Liver (tissue), 10 donors: ENCODE measurements at places on chromosomes 13 and 19.

GRCh38 chr19:44712864-44713515 lies 14.0 kb downstream of the CEACAM16 start:
- H3K4me1 ChIP-seq: no peaks in the 10 kb centered on the region
- peaks cover 6% of the 10 kb centered on the region for H3K36me3 ChIP-seq
- H3K4me3 ChIP-seq: no peak overlapping the region
- H3K27ac ChIP-seq: no peak overlapping the region
- no peak for DNase-seq

GRCh38 chr19:41847351-41848105 lies 2.7 kb downstream of the DMRTC2 start:
- no peak for DNase-seq
- H3K36me3 ChIP-seq: no peaks in the 10 kb centered on the region
- H3K27ac ChIP-seq: no peak overlapping the region
- H3K4me1 ChIP-seq: no peaks in the 10 kb centered on the region

GRCh38 chr13:55577082-55577846 lies 1563.5 kb upstream of the PRR20A start:
- no peaks in the 10 kb centered on the region for H3K36me3 ChIP-seq
- H3K27ac ChIP-seq: no peak overlapping the region
- no peaks in the 10 kb centered on the region for H3K27me3 ChIP-seq
- no peak for DNase-seq
- H3K4me1 ChIP-seq: no peaks in the 10 kb centered on the region

GRCh38 chr19:39839678-39840327 lies 5.8 kb upstream of the DYRK1B start:
- no peaks in the 10 kb centered on the region for H3K27me3 ChIP-seq
- H3K4me1 ChIP-seq: peaks cover 19% of the 10 kb centered on the region
- H3K4me3 ChIP-seq: no peak overlapping the region
- H3K36me3 ChIP-seq: peaks cover 37% of the 10 kb centered on the region

GRCh38 chr19:18969931-18970659 lies 29.1 kb upstream of the HOMER3 start:
- peak overlapping the region; percentile 7 for H3K27ac ChIP-seq
- no peak overlapping the region for H3K4me3 ChIP-seq
- H3K27me3 ChIP-seq: no peaks in the 10 kb centered on the region
- peaks cover 3% of the 10 kb centered on the region for H3K4me1 ChIP-seq

DNA sequence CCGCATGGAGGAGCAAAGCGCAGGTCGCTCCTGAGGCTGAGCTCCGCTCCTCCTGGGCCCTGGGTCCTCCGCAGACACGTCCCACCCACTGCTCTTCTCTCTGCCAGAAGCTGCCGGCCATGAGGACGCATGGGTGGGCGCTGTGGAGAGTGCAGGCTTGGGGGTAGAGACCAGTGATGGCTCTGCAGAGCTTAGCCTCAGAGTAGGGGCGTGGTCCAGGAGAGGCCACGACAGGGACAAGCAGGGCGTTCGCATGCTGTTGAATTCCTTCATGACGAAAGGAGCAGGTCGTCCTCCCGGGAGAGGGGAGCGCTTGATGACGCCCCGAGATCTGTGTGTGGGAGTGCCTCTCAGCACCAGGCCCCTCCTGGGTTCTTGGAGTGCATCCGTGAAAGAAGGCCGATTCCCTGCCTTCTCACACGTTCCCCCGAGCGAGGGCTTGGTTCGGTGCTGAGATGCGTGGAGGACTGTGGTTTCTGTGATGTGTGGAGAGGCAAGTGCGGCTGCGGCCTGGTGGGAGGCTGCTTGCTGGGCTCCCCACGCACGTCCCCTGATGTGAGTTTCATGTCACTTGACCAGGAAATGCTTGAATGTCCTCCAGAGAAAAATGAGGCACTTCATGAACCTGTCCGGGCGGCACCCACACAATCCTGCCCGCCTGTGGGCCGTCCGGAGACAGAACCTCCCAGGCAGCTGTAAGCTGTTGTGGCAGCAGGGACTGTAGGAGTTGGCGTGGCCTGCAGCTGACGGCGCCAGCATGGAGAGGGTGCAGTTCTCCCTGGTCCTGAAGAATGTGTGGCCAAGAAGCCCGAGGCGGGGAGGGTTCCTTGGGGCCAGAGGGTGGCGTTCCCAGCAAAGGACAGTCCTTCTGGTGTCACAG lies 4.5 kb downstream of the SF3A2 start:
- H3K27me3 ChIP-seq: no peaks in the 10 kb centered on the region
- peaks cover 10% of the 10 kb centered on the region for H3K36me3 ChIP-seq
